ENCODE measurements at places on chromosomes 6 and 20. TPM values are rescaled to one million over a fixed set of nuclear protein-coding genes. Genes with fewer than 3 reads are reported as not detected.

Gene CALHM5
- total RNA-seq, result 7.2 TPM

Gene PRIM2
- 16.2 TPM for total RNA-seq

Gene NECAB3
- total RNA-seq, result 9.8 TPM

Gene CCM2L
- 27.2 TPM for total RNA-seq

Gene RNF114
- 46.8 TPM for total RNA-seq

Gene CDSN
- total RNA-seq, result not detected

Gene CAGE1
- not detected for total RNA-seq

Gene VSTM2L
- total RNA-seq, result 1.6 TPM

Gene NOTCH4
- 151 TPM for total RNA-seq

Gene RBPJL
- total RNA-seq, result not detected

Gene SEL1L2
- total RNA-seq, result not detected

Gene RIPOR2
- total RNA-seq, result 1.1 TPM

DNA sequence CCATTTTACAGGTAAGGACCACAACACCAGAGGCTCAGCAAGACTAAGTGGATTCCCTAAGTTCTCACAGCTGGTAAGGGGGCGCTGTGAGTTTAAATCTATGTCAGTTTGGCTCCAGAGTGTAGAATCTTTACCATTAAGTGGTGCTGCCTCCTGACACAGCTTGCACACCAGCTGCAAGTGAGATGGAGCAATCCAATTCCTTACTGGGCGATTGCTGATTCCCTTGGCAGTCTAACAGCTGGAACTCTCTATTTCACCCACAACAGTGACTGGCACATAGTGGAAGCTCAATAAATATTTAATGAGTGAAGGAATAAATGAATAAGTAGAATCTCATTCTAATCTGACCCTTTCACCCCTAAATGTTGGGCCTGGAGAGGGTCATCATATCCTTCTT, 176.7 kb downstream of the CLIC5 start:
- no peak overlapping the region for H3K4me3 ChIP-seq
- peaks cover 2% of the 10 kb centered on the region for H3K27me3 ChIP-seq
- H3K27ac ChIP-seq, result no peak overlapping the region
- no peaks in the 10 kb centered on the region for H3K4me1 ChIP-seq
- H3K36me3 ChIP-seq, result no peaks in the 10 kb centered on the region

- H3K4me1 ChIP-seq, result peaks cover 10% of the 10 kb centered on the region
- peaks cover 7% of the 10 kb centered on the region for H3K27me3 ChIP-seq
- H3K4me3 ChIP-seq, result no peak overlapping the region
- H3K36me3 ChIP-seq, result no peaks in the 10 kb centered on the region
- H3K27ac ChIP-seq, result no peak overlapping the region
These were observed 168.6 kb downstream of the CD83 start for GRCh38 chr6:14286144-14286543.

DNA sequence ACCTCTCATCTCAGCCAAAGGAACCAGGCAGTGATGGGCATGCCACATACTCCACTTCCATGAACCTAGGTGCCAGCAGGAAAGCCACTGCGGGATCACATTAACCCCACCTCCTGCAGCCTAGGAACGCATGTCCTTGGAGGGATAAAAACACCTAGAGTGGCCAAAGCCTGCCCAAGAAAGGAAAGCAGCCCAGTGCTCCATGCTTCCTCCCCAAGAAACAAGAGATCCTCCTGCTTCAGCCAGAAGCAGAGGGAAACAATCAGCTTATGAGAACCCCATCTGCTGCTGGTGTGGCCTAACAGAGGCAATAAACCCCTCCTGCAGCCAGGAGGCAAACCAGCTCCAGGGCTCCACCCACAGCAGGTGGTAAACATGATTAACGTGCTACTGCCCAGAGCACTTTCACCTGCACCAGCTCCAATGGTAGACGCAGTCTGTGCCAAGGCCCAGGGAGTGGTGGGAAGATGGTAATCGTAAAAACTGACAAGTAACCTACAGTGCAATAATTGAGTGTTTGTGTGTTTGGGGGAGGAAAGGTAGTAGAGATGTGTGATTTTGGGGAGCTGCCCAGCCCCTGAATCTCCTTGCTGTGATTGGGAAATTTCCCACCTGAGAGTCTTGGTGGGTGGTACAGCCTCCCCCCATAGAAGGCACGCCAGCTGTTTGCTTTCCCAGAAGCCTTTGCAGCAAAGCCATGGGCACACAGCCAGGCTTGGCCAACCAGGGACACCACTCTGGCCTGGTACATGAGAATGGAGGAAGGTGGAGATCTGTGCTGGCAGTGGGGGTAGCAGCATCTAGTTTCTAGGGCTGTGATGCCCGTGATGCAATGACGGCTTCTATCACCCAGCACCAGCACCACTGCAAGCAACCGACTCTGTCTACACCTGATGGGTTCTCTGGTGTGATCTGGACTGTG, 50.6 kb upstream of the TBC1D7 start:
- no peak overlapping the region for H3K4me3 ChIP-seq
- peaks cover 49% of the 10 kb centered on the region for H3K4me1 ChIP-seq
- H3K27ac ChIP-seq, result no peak overlapping the region
- no peak for DNase-seq
- H3K27me3 ChIP-seq, result peaks cover 16% of the 10 kb centered on the region

GRCh38 chr20:45452238-45452637, 17.3 kb upstream of the WFDC2 start:
- H3K27ac ChIP-seq, result no peak overlapping the region
- H3K4me1 ChIP-seq, result no peaks in the 10 kb centered on the region
- no peak for DNase-seq
- no peaks in the 10 kb centered on the region for H3K27me3 ChIP-seq
- no peak overlapping the region for H3K4me3 ChIP-seq

DNA sequence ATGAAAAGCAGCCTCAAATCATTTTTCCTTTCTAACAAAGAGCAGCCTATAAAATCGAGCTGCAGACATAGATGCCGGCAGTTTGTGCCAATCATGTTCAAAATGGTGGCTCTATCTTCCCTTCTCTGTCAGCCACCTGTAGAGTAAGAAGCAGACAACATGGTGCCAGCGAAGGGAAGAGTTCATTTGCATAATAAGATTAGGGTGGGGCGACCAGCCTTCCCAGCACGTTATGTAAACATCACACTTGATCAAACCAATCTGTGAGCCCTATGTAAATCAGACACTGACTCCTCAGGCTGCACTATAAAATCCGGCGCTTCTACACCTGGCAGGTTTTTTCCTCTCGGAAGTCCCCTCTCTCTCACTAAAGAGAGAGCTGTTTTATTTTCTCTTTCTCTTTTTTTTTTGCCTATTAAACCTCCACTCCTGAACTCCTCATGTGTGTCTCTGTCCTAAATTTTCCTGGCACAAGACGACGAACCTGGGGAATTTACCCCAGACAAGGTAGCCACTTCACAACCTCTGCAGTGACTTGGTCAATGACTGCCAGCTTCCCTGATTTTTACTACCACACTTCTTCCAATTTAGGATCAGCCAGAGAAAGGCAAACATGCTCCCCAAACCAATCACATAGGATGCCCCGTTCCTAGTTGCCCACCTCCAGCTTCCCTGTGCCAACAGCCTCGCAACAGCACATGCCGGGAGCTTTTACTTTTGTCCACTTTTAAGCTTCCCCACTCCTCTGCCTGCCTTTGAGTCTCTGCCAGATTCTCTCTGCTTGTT, 12.9 kb downstream of the TPMT start:
- peak overlapping the region; percentile 10 for H3K4me3 ChIP-seq
- no peak overlapping the region for H3K27ac ChIP-seq
- H3K4me1 ChIP-seq, result no peaks in the 10 kb centered on the region

DNA sequence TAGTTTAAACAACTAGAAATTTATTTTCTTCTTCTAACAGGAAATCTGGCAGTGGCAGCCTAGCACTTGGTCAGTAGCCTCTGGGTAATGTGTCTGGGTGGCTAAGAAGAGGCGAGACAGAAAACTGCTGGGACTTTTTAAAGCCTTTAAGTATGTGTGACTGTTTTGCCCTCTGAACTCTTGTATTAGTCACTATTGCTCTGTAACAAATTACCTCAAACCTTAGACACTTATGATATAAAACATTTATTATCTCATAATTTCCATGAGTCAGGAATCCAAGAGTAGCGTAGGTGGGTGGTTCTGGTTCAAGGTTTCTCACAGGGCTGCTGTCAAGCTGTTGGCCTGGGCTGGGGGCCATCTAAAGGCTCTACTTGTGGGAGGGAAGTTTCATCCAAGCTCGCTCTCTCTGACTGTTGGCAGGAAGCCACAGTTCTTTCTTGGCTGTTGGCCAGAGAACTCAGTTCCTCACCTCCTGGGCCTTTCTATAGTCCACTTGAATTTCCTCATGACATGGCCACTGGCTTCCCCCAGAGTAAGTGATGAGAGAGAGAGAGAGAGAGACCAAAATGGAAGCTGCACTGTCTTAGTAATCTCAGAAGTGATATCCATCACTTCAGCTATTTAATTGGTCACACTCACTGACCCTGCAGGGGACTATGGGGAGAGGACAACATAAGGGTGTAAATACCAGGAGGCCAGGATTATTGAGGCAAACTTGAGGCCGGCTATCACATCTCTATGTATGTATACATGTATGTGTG, 17.4 kb upstream of the TBC1D22B start:
- H3K4me3 ChIP-seq, result no peak overlapping the region
- H3K4me1 ChIP-seq, result peaks cover 8% of the 10 kb centered on the region
- H3K27me3 ChIP-seq, result no peaks in the 10 kb centered on the region

DNA sequence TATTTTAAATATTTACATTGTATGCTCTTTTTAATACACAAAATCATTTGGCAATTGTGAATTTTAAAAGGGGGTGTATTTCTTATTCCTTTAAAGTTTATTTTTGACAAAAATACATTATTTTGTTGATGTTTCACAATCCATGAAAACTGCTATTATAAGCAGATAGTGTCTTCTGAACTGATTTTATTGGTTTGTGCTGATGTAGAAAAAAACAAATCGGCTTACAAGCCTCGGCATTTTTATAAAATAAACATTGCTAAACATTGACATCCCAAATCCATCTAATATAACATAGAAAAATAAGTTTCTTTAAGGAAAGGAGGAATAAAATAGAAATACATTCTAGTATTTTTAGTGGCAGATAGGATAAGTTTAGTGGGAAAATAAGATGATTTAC, 634.7 kb downstream of the GRIK2 start:
- H3K4me3 ChIP-seq, result no peak overlapping the region
- no peaks in the 10 kb centered on the region for H3K27me3 ChIP-seq
- H3K36me3 ChIP-seq, result no peaks in the 10 kb centered on the region
- DNase-seq, result no peak
- peaks cover 3% of the 10 kb centered on the region for H3K4me1 ChIP-seq

DNA sequence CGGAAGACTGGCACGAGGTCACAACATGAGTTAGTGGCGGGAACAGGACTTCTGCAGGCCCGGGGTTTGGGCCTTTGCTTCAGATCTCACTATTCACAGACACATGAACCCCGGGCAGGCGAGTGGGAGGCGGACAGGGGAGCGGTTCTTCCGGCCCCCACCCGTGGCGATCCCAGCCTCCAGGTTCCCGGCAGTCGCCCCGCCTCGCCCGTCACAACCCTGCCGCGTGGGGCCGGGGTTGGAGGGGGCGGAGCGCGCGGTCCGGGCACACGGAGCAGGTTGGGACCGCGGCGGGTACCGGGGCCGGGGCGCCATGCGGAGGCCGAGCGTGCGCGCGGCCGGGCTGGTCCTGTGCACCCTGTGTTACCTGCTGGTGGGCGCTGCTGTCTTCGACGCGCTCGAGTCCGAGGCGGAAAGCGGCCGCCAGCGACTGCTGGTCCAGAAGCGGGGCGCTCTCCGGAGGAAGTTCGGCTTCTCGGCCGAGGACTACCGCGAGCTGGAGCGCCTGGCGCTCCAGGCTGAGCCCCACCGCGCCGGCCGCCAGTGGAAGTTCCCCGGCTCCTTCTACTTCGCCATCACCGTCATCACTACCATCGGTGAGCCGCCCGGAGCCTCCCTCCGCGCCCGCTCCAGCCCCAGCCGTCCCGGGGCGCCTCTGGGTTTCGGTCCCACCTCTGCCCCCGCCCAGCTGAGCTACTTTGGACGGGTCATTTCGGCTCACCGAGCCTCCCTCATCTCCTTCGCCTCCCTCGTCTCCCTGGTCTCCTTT, at the start of gene KCNK15:
KCNK15 (plus strand) TSS at position 268 of the 769 bp plus-strand sequence; CDS start at position 314, 46 bp downstream.
- H3K27me3 ChIP-seq, result peaks cover 15% of the 10 kb centered on the region
- peaks cover 3% of the 10 kb centered on the region for H3K4me1 ChIP-seq
- H3K27ac ChIP-seq, result no peak within 1 kb of the TSS
- DNase-seq, result peak; percentile 30

DNA sequence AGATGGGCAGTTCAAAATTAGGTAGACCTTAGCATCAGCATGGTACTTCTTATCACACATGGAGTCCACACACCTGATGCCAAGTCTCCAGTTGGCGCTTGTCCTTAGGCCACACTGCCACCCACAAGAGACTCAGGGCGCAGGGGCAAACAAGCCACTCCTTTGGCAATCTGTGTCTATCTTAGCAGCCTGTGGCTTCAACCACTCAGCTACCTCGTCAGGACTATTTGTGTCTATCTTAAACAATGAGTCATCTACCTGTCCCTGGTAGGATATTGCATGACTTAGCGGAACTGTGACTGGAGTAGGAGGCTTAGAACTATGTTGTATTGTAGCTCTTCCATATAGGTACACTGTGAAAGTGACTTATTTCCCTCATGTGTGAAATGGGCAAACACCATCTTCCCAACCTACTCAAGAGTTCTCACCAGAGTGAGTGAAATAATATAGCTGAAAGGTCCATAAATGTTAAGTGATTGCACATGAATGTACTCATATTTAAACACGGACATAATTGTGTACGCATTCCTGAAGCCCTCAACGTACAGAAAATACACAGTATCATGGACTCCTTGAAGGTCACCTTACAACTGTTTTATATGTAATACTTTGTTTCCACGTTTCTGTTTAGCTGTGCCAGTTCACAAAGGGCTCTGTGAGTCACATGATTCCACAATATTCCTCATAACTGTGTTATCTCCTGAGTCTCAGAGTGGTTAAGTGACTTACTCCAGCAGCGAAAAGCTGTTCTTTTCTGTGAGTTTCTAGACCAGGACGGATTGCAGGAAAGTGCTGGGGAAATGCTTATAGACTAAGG, 1.6 kb downstream of the TRIM27 start:
- peak overlapping the region; percentile 99 for H3K27ac ChIP-seq
- H3K27me3 ChIP-seq, result peaks cover 12% of the 10 kb centered on the region
- no peak for DNase-seq
- H3K4me1 ChIP-seq, result peaks cover 43% of the 10 kb centered on the region
- peaks cover 40% of the 10 kb centered on the region for H3K36me3 ChIP-seq

- no peaks in the 10 kb centered on the region for H3K4me1 ChIP-seq
- H3K27me3 ChIP-seq, result peaks cover 1% of the 10 kb centered on the region
- DNase-seq, result no peak
- no peak overlapping the region for H3K4me3 ChIP-seq
- H3K27ac ChIP-seq, result no peak overlapping the region
These were observed 29.7 kb downstream of the DOP1A start for GRCh38 chr6:83097204-83097603.

- H3K27ac ChIP-seq, result no peak overlapping the region
- H3K36me3 ChIP-seq, result no peaks in the 10 kb centered on the region
- no peaks in the 10 kb centered on the region for H3K27me3 ChIP-seq
- no peaks in the 10 kb centered on the region for H3K4me1 ChIP-seq
- no peak overlapping the region for H3K4me3 ChIP-seq
These were observed 243.4 kb upstream of the POU3F2 start for GRCh38 chr6:98590997-98591396.

- H3K4me1 ChIP-seq, result peaks cover 2% of the 10 kb centered on the region
- no peak overlapping the region for H3K4me3 ChIP-seq
- DNase-seq, result no peak
- no peaks in the 10 kb centered on the region for H3K27me3 ChIP-seq
- H3K27ac ChIP-seq, result no peak overlapping the region
These were observed 107.8 kb downstream of the COL19A1 start for GRCh38 chr6:69974193-69974592.
